Activated effector memory CD4-positive, alpha-beta T cell treated with anti-CD3 and anti-CD28 coated beads, Interleukin-2, amount 50 U/mL, for 16 hours (primary cell): ENCODE measurements at places on chromosomes 5 and 9.

DNA sequence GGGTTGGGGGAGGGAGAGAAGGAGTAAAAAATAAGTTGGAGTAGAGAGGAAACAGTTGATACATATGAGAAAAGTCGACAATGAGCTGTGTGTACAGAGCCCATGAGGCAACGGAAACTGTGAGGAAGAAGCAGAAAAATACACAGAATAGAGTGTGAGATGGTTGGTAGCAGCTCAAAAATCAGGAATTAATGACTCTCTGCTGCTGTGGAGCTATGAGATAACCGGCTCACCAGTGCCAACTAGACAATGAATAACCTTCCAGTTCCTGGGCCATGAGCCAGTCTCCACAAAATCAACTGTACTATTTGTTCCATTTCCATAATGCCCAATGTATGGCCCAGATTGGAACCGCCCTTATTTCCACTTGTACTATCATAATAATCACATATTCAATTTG, 53.1 kb upstream of the NREP start:
- no peak for DNase-seq

GRCh38 chr5:93349613-93350012, 231.4 kb downstream of the NR2F1-AS1 start:
- no peak for DNase-seq

GRCh38 chr9:123336449-123336848, 19.5 kb upstream of the CRB2 start:
- DNase-seq = no peak

GRCh38 chr5:33369485-33370465, 71.0 kb upstream of the TARS1 start:
- DNase-seq = no peak

GRCh38 chr5:78600687-78601414, 47.7 kb downstream of the LHFPL2 start:
- no peak for DNase-seq

GRCh38 chr9:115043632-115044031, 74.3 kb downstream of the TNC start:
- DNase-seq = no peak

DNA sequence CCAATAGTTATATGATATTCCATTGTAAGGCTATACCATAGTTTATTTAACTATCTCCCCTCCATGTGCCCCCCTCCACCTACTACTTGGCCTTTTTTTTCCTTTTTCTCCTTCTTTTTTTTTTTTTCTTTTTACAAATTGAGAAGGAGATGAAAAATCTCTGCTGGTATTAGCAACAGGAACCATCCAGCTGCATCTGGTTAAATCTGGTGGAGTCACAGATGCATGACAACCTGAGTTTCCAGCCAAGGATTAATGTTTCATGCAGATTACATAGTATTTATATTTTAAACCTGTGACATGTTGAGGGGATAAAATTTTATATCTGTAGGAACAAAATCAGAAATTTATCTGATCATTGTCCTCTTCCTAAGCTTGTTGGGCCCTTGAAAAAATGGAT, 128.5 kb upstream of the IQGAP2 start:
- DNase-seq = no peak

DNA sequence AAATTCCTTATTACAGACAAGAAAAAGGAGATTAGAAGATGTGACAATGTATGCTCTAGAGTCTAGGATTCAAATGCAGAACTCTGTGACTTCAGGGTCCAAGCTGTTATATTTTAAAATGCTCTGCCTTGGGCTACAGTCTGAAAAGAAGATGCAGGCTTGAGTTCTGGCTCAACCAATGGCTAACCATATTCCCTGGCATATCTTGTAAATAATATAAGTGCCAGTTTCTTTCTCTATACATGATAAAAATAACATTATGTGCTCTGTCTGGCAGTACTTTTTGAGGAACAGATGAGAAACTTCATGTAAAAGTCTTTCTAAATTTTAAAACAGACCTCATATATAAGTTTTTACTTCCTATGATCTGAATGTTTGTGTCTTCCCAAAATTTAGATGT, 926.5 kb upstream of the CDH6 start:
- DNase-seq = no peak

- DNase-seq = no peak
Observed at GRCh38 chr5:150804388-150804787, 25.8 kb downstream of the SMIM3 start.

DNA sequence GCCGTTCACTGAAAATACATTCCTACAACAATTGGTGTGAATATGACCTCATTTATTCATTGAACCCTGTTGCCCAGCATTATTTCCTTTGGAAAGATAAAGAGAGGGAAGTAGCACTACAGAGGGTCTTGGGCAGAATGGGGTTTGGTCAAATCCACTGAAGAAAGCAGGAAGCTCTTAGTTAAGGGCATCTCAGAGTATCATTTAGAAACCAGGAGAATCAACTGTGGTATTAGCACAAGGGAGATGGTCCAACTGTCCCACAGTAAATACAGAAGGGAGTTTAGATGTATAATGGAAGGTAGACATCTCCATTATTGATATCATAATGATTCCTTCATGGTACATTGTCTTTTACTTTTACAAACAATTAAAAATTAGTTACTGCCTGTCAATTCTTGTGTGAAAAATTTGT, 47.1 kb downstream of the LIX1 start:
- no peak for DNase-seq

- no peak for DNase-seq
Observed at GRCh38 chr9:126676102-126676684, 62.5 kb downstream of the LMX1B start.

DNA sequence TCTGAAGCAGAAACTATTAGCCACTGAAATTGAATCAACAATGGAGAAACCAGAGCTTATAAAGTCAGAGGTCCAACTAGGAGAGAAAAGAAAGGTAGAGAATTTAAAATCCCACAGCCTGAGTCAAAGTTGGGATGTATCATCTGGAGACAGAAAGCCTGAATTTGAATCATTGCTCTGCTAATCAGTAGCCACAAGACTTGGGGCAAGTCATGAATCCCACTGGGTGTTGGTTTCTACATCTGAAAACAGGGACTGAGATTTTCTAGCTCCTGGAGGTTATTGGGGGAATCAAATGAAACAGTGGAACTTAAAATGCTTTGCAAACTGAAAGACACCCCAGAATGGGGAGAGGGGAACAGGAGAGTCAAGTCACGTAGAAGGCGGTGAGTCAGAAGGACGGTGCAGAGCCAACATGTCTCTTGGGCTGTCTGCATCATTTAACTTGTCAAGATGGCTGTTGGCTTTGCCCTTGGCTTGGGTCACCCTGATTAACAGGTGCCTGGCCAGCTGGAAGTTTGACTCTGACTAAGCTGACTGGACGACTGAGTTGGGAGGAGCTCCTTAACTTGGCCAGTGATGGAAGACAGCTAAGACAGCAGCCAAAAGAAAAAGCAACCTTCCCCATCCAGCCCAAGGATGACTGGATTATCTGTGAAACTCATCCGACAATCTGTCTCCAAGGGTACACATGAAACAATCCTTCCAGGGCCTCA, 60.6 kb upstream of the ADRA1B start:
- no peak for DNase-seq

DNA sequence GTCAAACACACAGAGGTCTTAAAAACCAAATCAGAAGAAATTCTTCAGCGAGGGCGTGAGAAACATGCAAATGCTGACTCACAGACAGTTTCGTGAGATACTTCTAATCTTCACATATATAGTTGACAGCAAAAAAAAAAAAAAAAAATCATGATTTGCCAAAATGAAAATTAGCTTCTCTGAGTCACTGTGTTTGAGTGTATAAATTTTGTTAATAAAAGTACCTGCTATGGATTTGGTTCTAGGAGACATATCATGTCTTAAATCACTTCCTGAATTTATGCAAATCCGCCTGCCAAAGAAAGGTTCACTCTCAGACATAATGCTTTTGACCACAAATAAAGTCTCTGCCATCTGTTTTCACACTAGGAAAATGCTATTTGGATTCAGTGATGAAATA, 114.3 kb downstream of the SLC1A3 start:
- DNase-seq = no peak

DNA sequence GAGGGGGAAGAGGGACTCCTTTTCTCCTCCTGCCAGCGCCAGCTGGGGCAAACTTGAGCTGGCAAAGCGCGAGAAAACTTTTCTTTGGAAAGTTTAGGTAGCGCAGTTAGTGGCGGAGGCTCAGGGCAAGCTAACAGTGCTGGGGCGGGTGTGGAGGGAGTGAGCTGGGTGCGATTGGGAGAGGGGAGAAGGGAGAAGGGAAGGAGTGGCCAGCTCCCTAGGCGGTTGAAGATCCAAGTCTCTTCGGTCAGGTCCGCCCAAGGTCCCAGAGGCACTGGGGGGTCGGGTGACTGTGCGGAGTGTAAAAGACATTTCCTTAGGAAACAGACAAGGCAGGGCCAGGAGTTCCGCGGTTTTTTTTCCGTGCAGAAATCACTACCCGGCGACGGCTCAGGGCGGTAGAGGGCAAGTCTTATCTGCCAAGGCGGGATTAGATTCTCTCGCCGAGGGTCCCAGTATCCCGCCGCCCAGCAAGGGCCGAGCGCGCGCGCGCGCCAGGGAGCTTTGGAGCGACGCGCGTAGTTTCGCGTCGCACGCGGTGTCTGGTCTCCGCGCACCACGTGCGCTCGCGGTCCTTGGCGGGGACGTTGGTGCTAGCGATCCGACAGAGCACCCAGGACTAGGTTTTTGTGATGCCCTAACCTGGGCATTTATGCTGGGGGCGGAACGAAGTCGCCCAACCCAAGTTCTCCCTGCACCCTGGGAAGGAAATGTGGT, 33.6 kb upstream of the NFIB start:
- no peak for DNase-seq

- no peak for DNase-seq
Observed at GRCh38 chr9:126628146-126628545, 14.4 kb downstream of the LMX1B start.

- DNase-seq = no peak
Observed at GRCh38 chr5:142427015-142427364, 102.2 kb upstream of the SPRY4 start.

- no peak for DNase-seq
Observed at GRCh38 chr9:93730648-93731047, 154.3 kb downstream of the PHF2 start.

DNA sequence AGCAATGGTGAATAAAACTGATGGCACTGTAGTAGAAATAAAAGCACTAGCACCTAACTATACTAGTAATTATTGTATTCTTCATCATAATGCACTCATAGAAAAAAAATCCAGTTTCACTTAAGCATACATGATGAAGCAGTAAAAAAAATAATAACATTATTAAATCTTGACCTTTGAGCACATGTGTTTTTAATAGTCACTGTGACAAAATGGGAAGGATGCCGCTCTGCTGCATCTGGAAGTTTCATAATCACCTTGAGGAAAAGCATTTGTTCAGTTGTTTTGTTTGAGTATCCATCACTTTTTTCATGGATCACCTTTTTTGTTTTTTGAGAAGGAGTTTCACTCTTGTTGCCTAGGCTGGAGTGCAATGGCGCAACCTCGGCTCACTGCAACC, 13.2 kb downstream of the OR2K2 start:
- DNase-seq = no peak

GRCh38 chr9:14095277-14095676, 218.7 kb downstream of the NFIB start:
- no peak for DNase-seq

DNA sequence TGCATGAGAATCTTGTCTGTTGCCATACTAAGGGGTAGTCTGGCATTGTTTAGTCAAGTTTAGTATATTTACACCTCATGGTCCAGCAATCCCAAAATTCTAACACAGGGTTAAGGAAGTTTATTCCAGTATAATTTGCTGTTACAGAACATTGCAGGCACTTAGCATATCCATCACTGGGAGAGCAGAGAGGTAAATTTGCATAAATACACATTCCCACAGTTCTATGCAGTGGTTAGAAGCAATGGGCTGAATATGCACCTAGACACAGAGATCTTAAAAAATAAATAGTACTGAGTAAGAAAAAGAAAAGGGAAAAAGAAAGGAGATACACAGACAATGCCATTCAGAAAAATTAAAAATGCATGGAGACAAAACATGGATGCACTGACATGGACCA, 692.3 kb upstream of the MEF2C start:
- no peak for DNase-seq

- no peak for DNase-seq
Observed at GRCh38 chr5:142549834-142550233, 136.1 kb downstream of the FGF1 start.

GRCh38 chr5:53994148-53994547, 316.2 kb downstream of the ARL15 start:
- no peak for DNase-seq

DNA sequence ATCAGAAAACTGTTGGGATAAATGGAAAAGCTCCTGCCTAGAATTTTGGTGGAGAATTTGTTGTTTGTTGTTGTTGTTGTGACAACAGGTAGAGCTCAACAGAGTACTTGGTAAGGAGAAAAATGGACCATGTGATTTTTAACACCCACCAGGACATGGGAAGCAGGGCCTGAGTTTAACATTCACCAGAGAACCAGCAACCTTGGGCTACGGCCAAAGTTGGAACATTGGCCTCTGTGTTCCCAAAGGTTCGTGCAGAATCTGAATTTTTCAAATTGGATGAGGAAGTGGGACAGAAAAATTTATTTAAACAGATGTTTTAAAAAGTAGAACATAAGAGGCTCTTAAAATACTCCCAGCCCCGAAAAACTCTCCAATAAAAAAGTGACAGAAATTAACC, 127.0 kb downstream of the GNA14 start:
- DNase-seq = no peak

- DNase-seq = peak; percentile 58
Observed at GRCh38 chr9:123312306-123312877, 43.6 kb upstream of the CRB2 start.

DNA sequence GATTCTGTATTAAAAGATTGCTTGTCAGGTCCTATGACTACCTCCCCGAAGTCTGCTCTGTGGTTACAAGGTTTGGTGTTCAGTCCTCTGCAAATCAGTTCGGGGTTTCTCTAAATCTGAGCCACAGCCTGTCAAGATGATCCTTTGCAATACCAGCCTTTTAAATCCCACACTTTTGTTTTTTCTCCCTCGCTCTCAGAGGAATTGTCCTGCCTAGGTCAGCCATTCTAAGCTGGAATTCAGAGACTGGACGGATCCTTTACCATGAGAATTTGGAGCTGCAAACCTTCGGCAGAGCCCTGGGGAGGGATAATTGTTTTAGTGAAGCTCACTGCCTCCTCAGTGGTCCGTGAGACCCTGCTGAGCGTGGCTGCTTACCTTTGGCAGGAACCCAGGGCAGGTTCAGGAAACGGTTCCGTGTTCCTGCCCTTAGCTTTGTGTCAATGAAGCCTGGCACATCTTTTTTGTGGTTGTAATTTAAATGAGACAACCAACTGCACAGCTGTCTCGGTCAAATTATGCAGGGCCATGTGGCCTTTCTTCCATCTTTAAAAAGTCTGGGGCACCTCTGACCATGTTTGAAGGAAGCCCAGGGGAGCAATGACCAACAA, 47.2 kb downstream of the EBF1 start:
- DNase-seq = no peak
